Epithelial cell of esophagus (primary cell): ENCODE measurements at places on chromosomes 1 and 21.

- DNase-seq: no peak
These were observed 69.9 kb downstream of the TNFSF4 start for GRCh38 chr1:173137107-173137706.

- peak; percentile 75 for DNase-seq
These were observed 67.3 kb downstream of the NOS1AP start for GRCh38 chr1:162136760-162137159.

DNA sequence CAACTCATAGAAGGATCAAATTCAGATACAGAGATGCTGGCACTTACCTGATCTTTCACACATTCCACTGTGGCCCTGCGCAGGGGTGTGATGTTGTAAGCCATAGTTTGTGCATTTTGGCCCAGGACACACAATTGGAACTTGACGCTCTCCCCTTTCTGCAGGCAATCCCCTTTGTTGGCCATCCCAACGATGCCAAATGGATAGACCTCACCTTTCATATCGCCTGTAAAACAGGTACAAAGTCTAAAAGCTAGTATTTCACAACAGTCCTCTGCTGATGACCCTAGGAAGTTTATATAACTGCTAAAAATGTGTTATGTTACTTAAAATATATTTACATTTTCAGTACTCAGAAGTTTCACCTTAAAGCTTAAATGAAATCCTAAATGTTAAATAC, 3.9 kb upstream of the NRAS start:
- no peak for DNase-seq

GRCh38 chr1:156577550-156577949, 2.0 kb upstream of the TTC24 start:
- DNase-seq: no peak

DNA sequence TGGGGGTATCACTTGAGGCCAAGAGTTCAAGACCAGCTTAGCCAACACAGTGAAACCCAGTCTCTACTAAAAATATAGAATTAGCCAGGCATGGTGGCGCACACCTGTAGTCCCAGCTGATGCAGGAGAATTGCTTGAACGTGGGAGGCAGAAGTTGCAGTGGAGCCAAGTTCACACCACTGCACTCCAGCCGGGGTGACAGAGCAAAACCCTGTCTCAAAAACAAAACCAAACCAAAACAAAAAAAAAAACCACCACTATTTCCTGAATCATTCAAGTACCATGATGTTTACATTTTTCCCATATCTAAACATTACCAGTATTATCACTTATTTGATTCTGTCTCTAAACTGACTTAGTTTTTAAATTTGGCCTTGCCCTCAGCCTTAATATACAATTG, 29.5 kb downstream of the TUT4 start:
- no peak for DNase-seq

GRCh38 chr1:160827418-160827817, 31.4 kb downstream of the LY9 start:
- peak; percentile 83 for DNase-seq

GRCh38 chr1:234603221-234604204, 6.5 kb downstream of the IRF2BP2 start:
- peak; percentile 52 for DNase-seq

GRCh38 chr1:14476170-14476955, 122.1 kb upstream of the KAZN start:
- DNase-seq: no peak

DNA sequence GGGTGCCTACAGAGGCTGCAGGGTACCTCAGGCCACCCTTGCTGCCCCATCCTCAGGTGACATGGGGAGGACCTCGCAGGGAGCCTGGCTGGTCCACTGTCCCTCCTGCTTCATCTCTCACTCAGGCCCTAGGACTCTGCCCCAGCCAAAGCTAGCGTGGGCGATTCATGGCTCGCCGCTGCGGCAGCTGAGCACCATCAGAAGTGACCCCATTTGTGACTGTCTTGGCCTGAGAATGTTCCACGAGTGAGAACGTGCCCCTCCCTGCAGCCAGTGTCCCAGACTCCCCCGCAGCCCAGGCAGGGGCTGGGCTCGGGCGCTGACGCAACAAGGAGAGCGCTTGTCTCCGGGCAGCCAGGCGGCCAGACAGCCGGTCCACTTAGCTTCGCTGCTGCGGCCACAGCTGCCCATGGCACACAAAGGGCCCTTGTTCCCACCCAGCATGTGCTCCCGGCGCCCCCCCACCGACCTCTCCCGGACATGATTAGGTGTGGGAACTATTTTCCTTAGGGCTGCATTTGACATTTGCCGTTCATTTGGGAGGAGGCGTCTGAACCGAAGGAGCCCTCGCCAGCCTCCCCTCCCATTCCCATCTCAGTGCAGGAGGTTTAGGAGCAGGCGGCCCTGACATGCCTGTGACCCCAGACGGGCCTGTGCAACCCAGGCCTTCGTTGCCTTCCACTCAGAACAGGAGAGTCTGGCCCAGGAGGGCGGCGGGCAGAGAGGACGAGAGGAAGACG, 19.3 kb upstream of the POFUT2 start:
- no peak for DNase-seq

- no peak for DNase-seq
These were observed 96.0 kb downstream of the FOXD2 start for GRCh38 chr1:47533793-47534328.

DNA sequence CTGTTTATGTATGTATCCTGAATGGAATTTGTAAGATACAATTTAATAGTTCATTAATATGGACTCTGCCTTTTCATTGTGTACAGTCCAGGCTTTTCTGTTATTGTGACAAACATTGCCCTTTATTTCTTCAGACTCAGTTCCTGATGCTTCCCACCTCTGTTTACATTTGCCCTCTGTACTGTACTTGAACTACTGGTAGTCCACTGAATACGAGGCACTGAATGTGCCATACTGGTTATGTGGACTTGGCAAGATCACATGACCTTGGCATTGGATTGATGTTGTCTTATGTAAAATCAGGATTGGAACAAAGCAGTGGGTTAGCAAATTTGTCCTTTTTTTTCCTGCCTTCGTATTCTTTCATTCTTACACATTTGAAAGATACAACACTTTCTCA, 27.8 kb downstream of the RALGPS2 start:
- no peak for DNase-seq

GRCh38 chr1:166858726-166859419, 17.2 kb downstream of the TADA1 start:
- DNase-seq: no peak

GRCh38 chr1:116682641-116683221, 15.2 kb upstream of the IGSF3 start:
- peak; percentile 71 for DNase-seq

DNA sequence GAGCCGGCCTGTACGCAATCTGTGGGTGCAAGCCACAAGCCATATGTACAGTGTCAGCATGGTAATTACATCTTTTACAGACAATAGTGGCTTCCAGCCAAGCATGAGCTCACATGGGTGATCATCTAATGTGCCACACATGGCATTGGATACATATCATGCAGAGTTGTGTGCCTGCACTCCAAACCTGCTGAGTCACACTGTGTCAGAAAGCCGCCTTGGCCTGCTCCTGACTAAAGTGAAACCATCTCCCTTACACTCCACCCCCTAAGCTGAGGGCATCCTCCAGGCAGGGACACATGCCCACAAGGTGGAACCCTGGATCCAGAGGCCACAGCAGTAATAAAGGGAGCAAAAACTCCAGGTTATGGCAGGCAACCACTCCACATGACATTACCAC, 72.5 kb downstream of the KCNT2 start:
- peak; percentile 77 for DNase-seq

- peak; percentile 42 for DNase-seq
These were observed 36.0 kb upstream of the ATP2B4 start for GRCh38 chr1:203590603-203591002.

DNA sequence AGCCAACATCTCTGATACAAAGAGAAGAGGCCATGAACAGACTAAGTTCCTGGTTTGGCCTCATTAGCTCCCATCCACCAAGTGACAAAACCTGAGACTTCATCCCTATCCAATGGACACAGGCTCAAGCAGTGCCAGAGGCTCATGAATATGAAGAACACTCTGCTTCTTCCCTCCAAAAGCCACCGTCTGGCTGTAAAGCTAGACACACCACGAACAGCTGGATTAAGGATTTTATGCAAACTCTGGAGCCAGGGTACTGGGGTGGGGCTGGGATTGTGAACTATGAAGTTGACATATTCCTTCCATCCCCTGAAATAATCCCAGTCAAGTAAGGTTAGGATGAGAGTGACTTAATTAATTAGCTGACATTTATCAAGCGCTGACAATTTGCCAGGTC, 139.4 kb downstream of the CSMD2 start:
- no peak for DNase-seq

GRCh38 chr1:12640237-12640957, 3.5 kb upstream of the AADACL4 start:
- no peak for DNase-seq

GRCh38 chr1:183185941-183186490, at the start of gene LAMC2:
Gene LAMC2, plus strand, starts transcription at chr1:183186264. Its CDS starts 89 bp downstream, at chr1:183186353.
- DNase-seq: peak; percentile 98
